ENCODE measurements at places on chromosomes 12 and 14. TPM values are rescaled to one million over a fixed set of nuclear protein-coding genes. Genes with fewer than 3 reads are reported as not detected.

Gene CLEC1A
- total RNA-seq, result not detected

Gene GPRC5D
- total RNA-seq, result not detected

Gene DPY19L2
- total RNA-seq, result 0.91 TPM

Gene AKAP6
- 1.0 TPM for total RNA-seq

Gene PDZRN4
- total RNA-seq, result not detected

Gene TMEM132D
- not detected for total RNA-seq

Gene PIK3C2G
- not detected for total RNA-seq

Gene POLE
- total RNA-seq, result 159 TPM

Gene GALNT16
- not detected for total RNA-seq

- no peak for DNase-seq
Measured at GRCh38 chr12:125983784-125984500, 918.7 kb downstream of the AACS start.

- no peak for DNase-seq
Measured at GRCh38 chr12:55745361-55746173, 2.6 kb downstream of the GDF11 start.

DNA sequence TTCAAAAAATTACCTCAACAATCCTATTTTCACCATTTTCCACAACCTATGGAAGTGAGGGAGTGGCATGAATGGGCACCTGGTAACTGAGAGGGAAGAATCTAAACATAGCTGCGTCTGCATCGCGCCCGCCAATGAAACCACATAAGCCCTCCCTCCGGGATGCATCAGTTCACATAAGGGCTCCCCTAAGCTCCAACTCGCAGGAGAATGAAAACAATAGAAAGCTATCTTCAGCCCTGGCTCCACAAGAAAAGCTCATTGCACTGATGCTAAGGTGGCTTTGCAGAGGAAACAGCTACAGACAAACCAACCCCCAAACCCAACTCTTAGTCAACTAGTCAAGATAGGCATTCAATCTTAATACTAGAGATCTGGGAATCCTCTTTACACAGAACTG lies 173.3 kb downstream of the FOXN3 start:
- no peak for DNase-seq

GRCh38 chr14:59428581-59429012 lies 36.6 kb downstream of the GPR135 start:
- no peak for DNase-seq

- no peak for DNase-seq
Measured at GRCh38 chr14:87014856-87015255, 978.1 kb downstream of the GALC start.

DNA sequence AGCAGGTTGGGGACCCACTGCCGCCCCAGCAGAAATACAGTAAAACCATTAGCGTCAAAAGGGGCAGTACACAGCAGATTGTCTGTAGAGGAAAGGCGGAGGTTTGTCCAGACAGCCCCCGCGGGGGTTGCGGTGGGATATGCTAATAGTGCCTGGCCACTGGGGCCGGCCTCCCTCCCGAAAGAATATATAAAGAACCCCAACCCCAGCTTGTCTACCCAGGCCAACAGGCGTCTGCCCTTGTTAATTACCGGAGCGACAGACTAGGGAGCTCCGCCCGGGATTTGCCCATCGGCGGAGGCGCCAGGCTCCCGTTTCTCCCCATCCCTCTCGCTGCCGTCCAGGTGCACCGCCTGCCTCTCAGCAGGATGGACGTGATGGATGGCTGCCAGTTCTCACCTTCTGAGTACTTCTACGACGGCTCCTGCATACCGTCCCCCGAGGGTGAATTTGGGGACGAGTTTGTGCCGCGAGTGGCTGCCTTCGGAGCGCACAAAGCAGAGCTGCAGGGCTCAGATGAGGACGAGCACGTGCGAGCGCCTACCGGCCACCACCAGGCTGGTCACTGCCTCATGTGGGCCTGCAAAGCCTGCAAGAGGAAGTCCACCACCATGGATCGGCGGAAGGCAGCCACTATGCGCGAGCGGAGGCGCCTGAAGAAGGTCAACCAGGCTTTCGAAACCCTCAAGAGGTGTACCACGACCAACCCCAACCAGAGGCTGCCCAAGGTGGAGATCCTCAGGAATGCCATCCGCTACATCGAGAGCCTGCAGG lies at the start of gene MYF5:
Gene MYF5 (plus strand): TSS at position 217 of the 774 bp plus-strand sequence. CDS start 152 bp downstream, at position 369.
- DNase-seq, result no peak

- no peak for DNase-seq
Measured at GRCh38 chr12:2265461-2266167, 212.8 kb downstream of the CACNA1C start.

DNA sequence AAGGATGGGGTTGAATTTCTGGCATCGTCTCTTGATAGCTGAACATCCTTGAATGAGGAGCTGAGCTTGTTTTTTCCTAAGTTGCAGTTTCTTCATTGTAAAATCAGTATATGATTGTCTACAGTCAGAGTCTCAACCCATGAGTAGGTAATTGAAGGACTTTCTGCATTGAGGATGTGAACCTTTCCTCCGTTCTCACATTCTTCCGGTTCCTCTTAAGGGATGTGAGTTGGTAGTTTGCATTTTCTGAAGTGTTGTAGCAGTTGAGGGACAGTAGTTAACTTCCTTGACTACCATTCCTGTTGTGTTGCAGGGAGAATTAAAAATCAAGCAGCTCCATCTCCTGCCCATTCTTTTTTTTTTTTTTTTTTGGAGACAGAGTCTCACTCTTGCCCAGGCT lies 19.1 kb downstream of the TPCN1 start:
- DNase-seq, result no peak

- no peak for DNase-seq
Measured at GRCh38 chr12:7872566-7873319, at the start of gene SLC2A14. Gene SLC2A14 (minus strand): TSS chr12:7872915. CDS start chr12:7869880, 3,035 bp downstream.

DNA sequence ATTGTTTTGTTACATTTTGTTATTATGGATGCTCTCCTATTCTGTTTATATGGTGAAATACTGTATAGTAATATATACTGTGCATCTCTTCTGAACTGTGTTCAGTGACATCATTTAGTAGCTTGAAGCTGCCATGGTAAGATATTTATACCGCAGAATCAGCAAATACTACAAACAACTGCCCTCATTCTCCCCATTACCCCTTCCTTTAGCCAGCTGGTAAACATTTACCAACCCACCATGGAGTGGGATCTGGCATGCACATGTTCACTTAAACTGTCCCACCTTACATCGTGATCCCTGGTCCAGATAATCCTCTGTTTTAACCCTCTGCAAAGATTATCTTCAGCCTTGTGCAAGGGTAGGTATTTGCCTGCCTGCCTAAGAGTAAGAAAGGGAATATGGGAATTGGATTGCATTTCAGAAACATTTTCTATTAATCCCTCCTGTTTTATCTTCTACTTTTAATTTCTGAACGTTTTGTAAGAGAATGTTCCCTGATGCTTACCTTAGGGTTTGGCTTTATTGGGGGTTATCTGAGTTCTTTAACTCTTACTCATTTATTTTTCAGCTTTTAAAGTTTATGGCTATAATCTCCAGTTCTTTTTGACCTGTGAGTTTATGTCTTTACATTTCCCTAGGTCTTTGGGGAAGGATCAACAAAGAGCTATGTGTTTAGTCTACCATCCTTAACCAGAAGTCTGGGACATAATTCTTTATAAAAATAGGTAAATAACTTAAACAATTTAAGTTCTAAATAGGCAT lies 46.5 kb downstream of the FBXO34 start:
- no peak for DNase-seq

- DNase-seq, result no peak
Measured at GRCh38 chr14:65164068-65164824, 61.9 kb upstream of the MAX start.

DNA sequence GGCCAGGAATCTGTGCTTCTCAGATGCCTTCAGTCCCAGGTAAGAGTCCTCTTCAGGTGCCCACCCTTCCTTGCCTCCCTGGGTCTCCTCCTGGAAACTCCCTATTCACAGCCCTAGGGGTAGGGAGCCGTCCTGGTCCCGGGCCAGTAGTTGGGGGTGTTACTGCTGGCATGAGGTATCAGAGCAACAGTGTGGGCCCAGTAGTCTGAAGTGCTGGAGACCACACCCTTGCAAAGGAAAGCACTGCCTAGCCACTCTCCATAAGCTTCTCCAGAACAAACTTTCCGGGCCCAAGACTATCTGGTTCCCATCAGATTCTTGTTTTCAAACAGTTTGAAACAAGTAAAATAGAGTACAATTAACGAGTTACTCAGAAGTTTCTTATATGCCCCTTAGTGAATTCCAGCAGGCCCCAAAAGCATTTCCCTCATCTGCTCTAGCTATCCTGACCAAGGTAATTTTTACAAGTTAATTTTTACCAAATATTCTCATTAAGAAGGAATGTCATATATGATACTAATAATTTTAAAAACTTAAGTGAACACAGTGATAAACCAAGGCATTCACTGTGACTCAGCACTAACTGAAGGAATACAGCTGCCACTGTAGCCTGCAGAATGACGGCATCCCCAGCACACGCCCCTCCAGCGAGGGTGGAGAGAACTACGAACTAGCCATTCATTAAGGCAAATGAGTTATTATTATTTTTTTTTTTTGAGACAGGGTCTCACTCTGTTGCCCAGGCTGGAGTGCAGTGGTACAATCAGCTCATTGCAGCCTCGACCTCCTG lies 49.4 kb downstream of the MOK start:
- no peak for DNase-seq

- DNase-seq, result no peak
Measured at GRCh38 chr12:130877333-130877732, 5.5 kb downstream of the RAN start.

DNA sequence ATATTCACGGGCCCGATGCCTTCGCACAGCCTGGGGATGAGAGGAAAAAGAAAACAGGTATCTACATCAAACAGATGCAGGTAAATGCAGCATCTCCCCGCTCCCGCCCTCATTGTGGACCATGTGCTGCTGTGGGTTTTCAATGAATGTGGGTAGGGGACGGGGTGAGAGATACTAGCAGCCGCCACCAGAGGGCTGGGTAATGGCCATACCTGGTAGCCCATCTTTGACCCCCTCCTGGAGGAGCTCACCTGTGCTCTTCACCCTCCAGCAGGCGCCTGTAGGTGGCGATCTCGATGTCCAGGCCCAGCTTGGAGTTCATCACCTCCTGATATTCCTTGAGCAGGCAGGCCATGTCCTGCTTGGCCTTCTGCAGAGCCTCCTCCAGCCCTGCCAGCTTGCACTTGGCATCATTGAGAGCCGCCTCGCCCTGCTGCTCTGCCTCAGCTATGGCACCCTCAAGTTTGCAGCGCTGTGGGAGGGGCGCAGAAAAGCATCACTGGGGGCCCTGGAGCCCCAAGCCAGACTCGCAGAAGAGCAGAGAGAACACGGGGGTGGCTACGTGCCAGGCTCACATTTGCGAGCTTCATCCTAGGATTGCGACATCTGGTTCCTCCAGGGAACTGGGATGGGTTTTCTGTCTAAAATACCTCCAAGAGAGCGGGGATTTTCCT lies 10.2 kb downstream of the KRT82 start:
- no peak for DNase-seq

DNA sequence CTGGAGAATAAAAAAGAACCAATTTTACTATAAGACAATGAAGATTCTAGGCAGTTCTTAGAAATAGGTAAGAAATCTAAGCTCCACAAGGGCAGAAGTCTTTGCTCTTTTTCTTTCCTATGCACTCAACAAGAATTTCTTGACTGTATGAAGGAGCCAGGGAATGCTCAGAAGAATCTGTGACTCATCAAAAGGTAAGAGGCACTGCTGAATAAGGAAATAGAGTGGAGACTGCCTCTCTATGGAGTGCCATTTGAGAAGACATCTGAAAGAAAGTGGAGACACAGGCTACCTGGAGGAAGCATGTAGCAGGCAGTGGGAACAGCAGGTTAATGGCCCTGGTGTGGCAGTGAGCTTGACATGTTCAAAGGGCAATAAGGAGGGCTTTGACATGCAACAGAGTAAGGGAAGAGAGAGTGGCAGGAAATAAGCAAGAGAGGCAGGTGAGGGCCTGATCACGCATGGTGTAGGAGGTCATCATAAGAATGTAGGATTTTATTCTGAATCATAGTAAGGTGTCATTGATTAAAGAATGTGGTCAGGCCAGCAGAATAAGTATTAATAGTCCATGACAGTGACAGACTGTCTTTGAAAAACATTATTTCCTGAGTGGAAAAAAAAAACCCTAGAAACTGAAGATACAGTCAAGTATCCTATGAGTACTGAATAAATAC lies 446.7 kb upstream of the GARIN6 start:
- no peak for DNase-seq

DNA sequence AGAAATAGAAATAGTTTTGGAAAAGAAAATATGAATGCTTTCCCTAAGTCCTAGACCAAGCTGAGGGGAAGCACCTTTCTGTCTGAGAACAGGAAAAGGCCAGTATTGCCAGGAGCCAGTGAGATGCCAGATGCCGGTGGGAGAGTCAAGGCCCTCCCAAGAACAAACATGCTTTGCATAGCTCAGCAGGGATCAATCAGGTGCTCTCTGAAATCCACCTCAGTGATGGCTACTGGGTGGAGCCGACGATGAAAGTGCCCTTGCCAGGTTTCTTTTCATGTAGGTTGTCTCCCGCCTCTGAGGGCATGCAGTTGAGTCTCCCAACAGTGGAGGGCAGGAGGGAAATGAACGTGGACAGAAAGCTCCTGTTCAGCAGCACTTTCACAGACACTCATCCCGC lies 28.3 kb downstream of the DEGS2 start:
- no peak for DNase-seq

- DNase-seq, result no peak
Measured at GRCh38 chr12:45553204-45553603, 176.3 kb upstream of the ARID2 start.

GRCh38 chr12:18859400-18859799 lies 121.5 kb downstream of the CAPZA3 start:
- no peak for DNase-seq

DNA sequence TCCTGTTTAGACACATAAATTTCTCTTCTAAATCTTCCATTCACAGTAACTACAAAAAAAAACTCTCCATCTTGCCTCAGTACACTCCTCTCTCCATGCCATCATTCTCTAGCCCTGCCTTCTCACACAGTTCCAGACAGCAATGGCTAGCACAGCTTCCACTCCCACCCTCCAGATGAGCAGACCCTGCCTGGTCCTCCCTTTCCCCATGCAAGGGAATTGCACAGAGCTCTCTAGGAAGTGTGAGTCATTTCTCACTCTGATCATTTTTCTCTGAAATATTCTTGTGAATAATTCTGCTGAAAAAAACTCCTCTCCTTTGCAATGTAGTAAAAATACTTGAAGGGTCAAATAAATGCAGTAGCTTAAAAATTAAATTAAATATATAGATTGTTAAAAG lies 170.6 kb downstream of the BMP4 start:
- no peak for DNase-seq

DNA sequence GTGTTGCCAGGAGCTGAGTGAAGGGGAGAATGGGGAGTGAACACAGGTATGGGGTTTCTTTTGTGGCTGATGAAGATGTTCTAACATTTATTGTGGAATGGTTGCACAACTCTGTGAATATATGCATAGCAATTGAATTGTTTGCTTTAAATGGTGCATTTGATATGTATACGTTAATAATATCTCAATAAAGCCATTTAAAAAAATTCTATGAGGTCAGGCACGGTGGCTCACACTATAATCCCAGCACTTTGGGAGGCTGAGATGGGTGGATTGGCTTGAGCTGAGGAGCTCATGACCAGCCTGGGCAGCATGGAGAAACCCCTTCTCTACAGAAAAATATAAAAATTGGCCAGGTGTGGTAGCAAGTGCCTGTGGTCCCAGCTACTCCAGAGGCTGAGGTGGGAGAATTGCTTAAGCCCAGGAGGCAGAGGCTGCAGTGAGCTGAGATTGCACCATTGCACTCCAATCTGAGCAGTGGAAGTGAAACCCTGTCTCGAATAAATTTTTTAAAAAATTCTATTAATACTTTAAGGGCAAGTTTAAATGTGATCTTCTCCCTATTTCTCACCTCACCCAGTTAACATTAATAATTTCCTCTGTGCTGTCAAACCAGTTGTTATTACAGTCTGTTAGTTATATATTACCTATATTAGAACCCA lies 65.3 kb downstream of the DENND5B start:
- DNase-seq, result no peak

- DNase-seq, result no peak
Measured at GRCh38 chr12:26119391-26119989, 5.3 kb downstream of the BHLHE41 start.
